ENCODE measurements at places on chromosomes 5 and 9.

DNA sequence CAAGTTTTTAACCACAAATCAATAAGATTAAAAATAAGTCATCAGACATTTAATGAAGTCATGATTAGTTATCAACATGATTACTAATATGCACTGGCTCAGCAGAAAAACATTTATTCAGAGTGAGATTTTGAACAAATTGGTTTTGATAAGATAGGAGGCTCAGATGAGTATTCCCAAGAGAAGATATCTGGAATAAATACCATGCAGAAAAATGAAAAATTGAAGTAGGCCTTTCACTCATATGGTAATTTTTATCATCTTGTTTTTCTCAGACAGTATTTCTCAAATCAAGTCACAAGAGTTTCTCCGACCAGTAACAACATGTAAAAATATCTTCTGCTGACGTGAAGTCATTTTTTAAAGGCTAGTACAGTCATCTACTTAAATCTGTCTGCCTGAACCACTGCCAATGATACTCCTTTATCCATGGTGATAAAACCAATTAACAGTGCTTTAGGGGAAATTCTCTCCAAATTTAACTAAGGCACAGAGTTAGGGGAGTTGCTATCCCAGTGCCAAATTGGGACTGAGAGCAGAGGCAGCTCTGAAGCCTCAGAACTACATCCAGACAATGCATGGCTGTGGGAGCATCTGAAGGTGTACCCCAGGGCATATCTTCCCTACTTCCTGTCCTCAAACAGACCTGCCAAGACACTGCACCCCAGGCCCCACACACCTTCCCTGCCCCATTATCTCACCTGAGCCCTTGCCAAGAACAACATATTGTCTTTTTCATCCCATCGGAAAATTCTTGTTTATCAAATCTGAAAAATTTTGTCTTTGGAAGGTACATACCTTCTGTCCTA, 105.5 kb upstream of the TSLP start:
- DNase-seq, result no peak

- DNase-seq, result no peak
Observed at GRCh38 chr9:137366891-137367381, 56.0 kb downstream of the EXD3 start.

DNA sequence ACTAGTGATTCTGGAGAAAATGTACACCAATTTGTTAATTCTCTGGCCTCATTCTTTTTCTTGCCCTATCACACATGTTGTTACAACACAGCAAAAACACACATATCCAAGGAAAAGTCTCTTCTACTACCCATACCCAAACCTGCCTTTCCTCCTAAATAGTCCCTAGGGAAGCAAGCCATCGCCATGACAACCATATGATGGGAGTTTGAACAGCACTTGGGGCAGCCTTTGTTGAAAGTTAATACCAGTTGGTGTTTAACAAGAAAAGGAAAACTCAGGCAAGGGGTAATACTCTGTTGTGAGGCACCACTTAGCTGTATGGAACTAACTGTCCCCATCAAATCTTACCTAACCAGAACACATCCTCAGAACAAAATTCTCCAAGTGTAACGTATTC, 1.7 kb downstream of the TRPM3 start:
- no peak for DNase-seq

GRCh38 chr5:138186002-138186447, 7.1 kb downstream of the KIF20A start:
- no peak for DNase-seq

- no peak for DNase-seq
Observed at GRCh38 chr9:118891213-118891612, 478.0 kb downstream of the BRINP1 start.

DNA sequence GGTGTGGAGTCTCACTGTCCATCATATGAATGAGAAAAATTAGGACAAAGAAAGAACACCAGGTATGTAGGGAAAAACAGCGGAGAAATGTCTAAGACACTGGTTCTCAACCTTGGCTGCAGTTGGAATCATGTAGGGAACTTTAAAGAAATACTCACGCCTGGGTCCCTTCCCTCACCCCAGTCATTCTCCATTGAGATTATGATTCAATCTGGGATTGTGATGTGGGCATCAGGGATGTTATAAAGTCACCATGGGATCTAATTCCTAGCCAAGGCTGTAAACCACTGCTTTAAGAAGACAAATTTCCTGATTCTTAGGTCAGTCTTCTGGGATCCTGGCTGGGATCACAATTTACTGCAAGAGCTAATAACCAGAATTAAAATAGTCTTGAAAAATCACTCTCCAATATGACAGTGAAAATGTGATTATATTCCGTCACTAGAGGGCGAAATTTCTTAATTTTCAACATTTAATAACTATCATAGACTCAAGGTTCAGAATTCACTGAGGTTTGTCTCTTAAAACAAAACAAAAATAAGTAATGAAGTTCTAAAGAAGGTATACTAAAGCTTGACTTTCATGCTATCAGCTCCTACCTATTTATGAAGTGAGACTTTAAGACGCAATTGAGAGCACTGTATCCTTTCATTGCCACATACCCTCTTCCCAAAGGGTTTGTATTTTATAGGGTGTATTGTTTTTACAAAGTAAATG, 60.5 kb downstream of the GLDC start:
- no peak for DNase-seq
